ENCODE measurements at places on chromosomes 3 and 15.

- no peak for DNase-seq
Observed at GRCh38 chr3:128588147-128588546, 62.5 kb downstream of the RPN1 start.

DNA sequence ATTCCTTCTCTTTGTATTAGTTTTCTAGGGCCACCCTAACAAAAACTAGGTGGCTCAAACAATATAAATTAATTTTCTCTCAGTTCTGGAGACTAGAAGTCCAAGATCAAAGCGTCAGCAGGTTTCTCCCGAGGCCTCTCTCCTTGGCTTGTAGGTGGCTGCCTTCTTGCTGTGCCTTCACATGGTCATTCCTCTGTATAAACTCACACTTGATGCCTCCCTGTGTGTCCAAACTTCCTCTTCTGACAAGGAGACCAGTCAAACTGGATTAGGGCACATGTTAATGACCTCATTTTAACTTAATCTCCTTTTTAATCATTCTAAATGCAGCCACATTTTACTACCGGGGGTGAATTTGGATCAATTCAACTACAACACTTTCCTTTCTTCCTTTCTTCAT lies 691.1 kb downstream of the DIPK2A start:
- DNase-seq: no peak

DNA sequence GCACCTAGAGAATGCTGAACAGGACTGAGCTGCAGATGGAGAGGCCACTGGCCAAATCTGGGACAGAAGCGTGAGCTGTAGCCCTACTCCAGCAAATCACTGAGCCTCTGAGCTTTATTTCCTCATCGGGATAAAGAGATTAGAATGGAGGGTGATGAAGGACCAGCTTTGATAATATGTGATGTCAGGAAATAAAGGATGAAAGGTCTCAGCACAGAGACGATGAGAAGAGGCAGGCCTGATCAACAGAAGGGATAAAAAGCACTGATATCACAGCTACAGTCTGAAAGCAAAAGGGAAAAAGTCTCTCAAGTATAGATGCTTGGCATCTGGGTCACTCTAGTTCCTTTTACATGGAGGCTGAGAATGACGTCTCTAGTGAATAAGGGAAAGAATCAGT lies 70.0 kb downstream of the DHX30 start:
- DNase-seq: no peak

DNA sequence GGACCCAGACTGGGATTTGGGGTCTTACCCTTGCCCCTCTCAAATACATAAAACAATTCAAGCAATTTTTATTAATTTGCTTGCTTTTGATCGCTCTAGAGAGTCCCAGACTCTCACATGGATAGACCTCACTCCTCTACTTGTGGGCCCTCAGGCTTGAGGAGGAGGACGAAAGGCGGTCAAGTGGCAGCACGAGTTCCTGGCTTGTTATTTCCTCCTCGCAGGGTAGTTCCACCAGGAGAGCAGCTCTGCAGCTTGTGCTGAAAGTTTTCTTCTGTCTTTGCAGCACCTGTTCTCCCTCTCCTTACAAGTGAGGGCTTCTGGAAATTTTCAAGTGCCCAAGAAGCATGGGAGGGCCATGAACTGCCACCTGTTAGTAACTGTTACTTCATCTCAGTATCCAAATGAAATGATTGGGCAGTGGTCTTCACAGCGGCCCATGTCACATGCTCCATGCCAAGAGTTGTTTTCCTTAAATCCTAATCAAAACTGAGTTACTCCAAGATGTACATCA lies 22.7 kb downstream of the ABI3BP start:
- no peak for DNase-seq

DNA sequence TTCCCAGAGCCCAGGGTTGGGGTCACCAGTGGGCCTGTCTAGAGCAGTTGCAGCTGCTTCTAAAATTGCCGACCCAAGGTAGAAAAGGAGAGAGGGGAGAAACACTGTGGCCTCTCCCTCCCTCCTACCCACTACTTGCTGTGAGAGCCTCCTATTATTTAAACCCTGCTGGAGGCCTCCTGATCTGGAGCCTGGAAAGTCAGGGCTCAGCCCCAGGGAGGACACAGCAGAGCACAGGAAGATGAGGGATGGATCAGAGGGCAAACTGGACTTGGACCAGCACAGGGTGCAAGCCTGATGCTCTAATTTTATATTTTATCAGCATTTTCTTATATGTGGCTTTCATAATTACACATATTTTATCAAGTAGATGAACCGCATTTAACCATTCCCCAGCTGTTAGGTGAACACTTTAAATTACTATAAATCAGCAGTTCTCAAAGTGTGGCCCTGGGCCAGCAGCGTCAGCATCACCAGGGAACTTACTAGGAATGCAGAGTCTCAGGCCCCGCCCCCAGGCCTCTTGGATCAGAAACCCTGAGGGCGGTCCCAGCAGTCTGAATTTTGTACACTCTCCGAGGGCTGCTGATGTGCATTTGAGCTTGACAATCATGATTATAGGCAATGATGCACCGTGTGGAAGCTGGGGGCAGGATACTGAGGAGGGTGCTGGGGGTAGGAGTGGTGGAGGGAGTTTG lies 26.7 kb downstream of the SMAD3 start:
- no peak for DNase-seq

GRCh38 chr3:58119186-58119585 lies 91.6 kb downstream of the DNASE1L3 start:
- no peak for DNase-seq

DNA sequence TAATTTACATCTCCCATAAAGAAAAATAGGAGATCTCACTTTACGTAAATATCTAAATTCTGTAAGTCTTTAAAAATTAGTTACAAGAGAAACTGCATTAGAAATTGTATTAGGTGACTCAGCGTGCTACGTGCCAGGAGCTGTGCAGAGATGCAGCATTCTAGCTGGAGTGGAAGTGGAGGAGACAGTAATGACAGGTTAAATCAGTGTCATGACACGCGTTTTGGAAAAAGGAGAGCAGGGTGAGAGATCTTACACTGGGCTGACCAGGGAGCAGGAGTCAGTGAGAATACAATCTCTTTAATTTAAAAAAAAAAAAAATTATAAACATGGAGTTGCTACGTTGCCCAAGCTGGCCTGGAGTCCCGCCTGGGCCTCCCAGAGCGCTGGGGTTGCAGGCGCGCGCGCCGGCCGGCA lies 635 bp downstream of the TUBGCP5 start:
- peak; percentile 21 for DNase-seq

DNA sequence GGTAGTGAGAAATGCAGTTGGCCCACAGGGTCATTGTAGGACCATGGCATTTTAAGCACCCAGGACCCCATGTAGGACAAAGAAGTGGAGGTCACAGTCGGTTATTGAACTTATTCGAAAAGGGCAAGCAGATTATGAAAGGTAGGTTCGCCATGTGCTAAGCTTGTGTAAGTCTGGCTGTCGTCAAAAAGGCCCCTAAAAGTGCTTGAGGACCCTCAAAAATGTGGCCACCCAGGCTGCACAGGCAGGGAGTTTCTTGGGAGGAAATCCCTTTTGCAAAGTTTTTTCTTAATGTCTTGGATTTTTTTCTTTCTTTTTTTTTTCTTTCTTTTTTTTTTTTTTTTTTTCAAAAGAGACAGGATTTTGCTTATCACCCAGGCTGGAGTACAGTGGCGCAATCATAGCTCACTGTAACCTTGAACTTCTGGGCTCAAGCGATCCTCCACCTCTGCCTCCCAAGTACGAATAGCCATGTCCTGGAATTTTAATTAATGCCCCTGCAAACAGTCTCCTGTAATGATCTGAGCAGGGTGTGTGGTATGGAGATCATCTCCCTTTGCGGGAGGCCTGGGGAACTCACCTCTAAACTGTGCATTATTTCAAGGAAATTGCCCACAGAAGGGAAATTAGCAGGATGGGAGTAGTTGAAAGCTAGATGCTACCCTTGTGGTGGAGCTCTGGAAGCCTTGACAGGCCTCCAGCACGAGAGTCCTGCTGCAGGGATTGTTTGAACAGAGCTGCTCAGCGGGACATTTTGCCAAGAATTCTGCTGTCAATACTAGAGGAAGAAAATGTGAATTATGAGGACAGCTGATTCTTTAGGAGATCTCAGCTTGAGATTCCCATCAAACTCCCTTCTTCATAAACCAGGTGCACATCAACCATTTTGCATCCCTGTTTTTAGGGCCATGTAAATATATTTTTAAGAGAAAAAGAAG lies 28.4 kb downstream of the THSD4 start:
- no peak for DNase-seq

- no peak for DNase-seq
Observed at GRCh38 chr3:197791892-197792647, 1.0 kb downstream of the LRCH3 start.

All from SHP77 (cell line).